ENCODE measurements at places on chromosomes 5 and 9.

DNA sequence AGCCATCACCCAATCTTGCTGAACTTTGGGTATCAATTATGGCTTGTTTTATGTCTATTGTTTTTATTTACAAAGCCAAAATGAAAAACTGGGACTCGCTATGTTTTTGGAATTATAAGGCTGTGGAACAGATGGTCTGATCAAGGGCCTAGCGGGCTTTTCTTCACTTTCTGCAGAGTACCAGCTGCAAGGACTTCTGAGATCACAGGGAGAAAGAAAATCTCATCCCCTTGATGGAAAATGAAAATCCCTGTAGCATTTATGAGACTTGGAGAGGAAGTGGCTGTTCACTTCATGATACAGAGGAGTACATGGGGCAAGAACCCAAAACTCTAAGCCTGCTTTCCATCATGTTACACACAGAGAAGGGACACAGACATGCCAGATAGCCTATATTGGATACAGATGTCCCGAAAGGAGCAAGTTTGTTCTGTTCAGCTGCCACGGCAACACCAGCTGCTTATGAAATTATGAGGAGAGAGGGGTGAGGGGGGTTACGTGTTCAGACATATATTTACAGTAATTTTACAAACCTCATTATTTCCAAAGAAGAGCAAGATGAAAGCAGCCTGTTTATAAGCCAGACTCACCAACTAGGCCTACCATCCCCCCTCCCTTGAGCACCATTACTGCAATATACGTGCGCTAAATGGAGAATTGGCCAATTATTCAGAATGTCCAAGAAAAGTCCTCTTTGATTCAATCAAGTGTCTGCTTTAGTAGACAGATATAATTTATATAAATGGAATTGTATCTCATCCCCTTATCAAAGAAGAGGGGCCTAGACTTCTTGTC, 220.0 kb downstream of the MARCHF11 start:
- DNase-seq = no peak

- no peak for DNase-seq
Observed at GRCh38 chr5:124546643-124547042, 199.8 kb downstream of the ZNF608 start.

DNA sequence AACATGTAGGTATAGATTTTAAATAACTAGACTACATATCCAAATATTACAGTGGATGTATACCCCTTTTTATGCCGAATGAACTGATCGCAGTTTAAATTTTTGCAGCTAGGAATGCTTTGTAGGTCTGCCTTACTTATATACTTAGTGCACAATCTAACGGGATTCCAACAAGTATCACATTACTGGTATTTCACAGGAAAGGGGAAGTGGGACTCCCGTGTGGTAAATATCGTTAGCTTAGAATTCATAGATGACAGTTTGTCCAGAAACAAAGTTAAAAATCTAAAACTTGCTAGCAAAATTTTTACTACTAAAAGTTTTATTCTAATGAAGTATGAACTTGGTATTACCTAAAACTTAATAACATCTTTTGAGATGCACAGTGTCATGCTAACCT, 193.5 kb upstream of the TLX3 start:
- DNase-seq = no peak

- no peak for DNase-seq
Observed at GRCh38 chr9:78884611-78885150, 587.8 kb downstream of the PSAT1 start.

- no peak for DNase-seq
Observed at GRCh38 chr5:53261245-53261644, 151.7 kb upstream of the MOCS2 start.

DNA sequence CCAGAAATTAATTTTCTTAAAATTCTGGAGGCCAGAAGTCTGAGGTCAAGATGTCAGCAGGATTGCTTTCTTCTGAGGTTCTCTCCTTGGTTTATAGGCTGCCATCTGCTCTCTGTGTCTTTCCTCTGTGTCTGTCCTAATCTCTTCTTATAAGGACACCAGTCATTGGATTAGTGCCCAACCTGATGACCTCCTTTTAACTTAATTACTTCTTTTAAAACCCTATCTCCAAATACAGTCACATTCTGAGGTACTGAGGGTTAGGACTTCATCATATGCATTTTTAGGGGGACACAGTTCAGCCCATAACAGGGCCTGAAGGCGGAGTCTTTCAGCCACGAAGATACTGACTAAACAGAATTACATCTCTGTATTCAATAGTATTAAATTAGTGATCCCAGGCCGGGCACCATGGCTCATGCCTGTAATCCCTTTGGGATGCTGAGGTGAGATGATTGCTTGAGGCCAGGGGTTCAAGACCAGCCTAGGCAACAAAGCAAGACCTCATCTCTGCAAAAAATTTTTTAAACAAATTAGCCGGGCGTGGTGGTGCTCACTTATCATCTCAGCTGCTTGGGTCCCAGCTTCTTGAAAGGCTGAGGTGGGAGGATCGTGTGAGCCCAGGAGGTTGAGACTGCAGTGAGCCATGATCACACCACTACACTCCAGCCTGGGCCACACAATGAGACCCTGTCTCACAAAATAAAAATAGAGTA, 5.9 kb upstream of the RPS6 start:
- no peak for DNase-seq
